Activated CD8-positive, alpha-beta memory T cell treated with anti-CD3 and anti-CD28 coated beads for 1 hour (primary cell): ENCODE measurements at places on chromosomes 7 and 10.

GRCh38 chr7:99191869-99192596, 15.9 kb downstream of the KPNA7 start:
- DNase-seq: no peak

GRCh38 chr10:1141701-1142100, 85.5 kb downstream of the WDR37 start:
- no peak for DNase-seq

DNA sequence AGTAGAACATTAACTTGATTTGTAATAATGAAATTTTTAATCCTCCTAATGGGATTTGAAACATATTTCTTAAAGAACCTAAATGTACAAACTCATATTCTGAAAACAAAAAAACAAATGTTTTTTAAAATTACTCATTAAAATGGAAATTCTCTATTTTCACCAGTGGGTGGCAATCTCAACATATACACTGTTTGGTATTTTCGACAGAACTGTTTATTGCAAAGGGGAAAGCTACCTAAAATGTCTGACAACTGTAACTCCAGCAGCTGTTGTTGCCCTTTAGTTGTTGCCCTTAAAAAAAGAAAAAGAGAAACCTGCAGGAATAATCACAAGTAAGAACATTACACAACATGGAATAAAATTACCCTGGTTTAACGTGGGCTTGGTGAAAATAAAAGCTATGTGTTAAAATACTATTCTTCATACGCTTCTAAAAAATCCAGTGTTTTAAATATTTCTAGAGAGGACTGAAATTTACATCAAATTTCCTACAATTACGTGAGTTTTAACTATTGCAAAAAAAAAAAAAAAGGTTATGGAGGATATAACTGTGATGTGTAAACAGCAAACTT, 54.5 kb downstream of the COL1A2 start:
- no peak for DNase-seq

GRCh38 chr7:131109011-131109758, 218.5 kb upstream of the MKLN1 start:
- DNase-seq: no peak

GRCh38 chr7:151712810-151713125, 164.1 kb downstream of the PRKAG2 start:
- DNase-seq: no peak

DNA sequence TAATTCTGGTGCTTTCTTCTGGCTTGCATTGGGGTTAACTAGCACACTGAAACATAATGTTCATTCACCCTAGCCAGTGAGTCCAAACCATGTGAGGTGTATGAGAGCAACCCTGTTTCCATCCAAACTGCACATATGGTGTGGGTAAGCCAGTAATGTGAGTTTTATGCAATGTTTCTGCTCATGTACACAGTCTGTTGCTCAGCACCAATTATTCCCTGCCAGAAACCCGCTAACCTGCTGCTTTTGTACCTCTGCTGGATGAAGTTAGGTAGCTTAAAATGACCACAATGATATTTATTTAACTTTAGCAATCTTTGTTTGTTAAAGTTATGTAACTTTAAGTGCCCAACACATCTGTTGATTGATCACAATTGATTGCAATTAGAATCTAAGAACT, 93.7 kb upstream of the RPA3 start:
- DNase-seq: no peak

GRCh38 chr7:1058821-1059199, 14.5 kb downstream of the GPR146 start:
- no peak for DNase-seq

DNA sequence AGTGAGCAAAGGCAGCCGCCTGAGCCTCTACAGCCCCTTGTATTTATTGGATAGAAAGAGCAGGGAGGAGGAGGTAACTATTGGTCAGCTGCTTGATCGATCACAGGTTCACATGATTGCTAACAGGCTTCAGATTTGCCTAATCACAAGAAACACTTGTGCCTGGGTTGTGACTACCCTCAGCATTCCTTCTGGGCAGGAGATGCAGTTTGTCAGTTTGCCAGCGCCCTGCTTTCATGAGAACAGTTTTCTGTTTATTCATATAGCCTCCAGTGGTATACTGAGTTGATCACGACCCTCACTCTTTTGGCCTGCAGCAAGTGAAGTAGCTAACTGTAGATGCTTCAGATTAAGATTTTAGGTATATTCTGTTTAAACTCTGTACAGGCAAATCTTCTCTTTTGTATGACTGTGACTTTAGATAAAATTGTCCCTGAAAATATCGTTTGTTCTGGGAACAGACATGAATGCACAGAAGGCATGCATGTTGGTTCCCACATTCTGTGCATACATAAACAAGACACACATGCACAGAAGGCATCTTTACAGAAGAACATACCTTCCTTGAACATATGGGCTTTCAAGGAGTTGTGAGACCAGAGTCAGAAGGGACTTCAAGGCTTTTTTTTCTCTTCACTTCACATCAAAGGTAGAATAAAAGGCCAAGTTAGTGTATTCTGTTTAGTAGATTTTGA, 422.4 kb upstream of the STEAP1 start:
- no peak for DNase-seq

- DNase-seq: no peak
Measured at GRCh38 chr7:159067576-159068487, 76.8 kb downstream of the VIPR2 start.

GRCh38 chr10:125097409-125098070, 62.8 kb downstream of the CTBP2 start:
- DNase-seq: no peak

DNA sequence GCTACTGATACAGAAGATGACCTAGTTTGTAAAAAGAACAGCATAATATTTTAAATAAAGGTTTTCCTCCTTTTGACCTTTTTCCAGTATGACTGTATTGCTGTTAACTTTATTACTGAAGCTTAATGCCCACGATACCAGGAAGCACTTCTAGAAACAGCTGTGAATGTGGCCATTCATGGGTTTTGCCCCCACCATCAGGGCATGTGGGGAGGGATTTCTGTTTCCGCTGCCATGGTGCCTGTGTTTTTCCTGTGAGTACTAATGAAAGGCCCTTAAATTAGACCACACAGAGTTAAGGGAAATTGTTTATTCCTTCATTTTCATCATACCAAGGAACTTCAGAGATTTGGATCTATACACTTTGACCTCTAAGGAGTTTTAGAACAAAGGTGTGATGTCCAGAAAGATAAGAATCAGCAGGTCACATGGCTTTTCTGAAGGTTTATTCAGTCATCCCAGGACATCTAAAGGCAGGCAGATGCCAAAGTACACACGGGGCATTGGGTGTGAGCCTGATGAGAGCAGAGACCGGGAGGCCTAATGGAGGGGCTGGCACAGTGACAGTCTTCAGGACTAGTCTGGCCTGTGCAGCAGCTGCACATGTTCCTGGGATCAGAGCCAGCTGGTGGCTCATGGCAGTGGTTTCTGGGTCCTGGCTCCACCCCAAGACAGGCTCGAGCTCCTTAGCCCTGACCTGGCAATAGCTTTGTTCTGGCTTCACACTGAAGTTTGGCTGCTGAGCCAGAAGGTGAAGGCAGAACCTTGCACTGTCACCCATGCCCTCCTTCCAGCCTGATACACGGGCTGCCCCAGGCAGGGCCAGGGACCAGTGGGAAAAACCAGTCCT, 190.9 kb downstream of the REEP3 start:
- no peak for DNase-seq

DNA sequence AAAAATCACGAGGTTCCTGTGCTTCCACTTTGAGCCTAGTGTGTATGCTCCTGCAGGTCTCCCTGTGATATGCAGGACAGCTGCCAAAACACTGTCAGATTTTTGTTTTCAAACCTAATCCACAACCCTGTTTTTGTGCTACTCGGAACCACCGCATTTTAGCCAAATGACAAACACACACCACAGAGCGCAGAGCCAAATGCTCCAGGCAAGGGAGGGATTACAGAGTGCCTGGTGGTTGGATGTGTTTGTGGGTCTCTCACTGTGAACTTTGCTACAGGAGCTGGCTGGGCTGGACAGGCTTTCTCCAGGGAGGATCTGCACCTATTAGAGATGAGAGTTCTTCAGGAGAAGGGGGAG, 5.7 kb upstream of the RBM28 start:
- no peak for DNase-seq

- DNase-seq: peak; percentile 63
Measured at GRCh38 chr7:151448261-151449252, 8.6 kb upstream of the CRYGN start.

DNA sequence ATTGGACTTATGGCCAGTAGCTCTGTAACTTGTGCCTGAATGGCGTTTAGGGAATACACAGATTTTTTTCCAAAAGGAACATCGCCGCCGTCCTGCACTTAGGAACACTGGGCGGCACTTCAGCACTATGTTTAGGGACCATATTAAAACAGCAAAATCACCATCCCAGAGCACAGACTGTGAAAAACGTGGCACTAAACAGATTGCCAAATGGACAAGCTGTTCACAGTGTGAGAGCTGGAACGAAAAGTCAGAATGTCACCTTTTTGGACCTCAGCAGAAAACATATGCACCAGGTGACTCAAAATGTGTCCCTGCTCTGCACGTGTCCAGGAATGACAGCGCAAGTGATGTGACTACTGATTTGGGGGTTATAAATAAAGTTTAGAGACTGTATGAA, 87.9 kb downstream of the ODAD2 start:
- DNase-seq: no peak

DNA sequence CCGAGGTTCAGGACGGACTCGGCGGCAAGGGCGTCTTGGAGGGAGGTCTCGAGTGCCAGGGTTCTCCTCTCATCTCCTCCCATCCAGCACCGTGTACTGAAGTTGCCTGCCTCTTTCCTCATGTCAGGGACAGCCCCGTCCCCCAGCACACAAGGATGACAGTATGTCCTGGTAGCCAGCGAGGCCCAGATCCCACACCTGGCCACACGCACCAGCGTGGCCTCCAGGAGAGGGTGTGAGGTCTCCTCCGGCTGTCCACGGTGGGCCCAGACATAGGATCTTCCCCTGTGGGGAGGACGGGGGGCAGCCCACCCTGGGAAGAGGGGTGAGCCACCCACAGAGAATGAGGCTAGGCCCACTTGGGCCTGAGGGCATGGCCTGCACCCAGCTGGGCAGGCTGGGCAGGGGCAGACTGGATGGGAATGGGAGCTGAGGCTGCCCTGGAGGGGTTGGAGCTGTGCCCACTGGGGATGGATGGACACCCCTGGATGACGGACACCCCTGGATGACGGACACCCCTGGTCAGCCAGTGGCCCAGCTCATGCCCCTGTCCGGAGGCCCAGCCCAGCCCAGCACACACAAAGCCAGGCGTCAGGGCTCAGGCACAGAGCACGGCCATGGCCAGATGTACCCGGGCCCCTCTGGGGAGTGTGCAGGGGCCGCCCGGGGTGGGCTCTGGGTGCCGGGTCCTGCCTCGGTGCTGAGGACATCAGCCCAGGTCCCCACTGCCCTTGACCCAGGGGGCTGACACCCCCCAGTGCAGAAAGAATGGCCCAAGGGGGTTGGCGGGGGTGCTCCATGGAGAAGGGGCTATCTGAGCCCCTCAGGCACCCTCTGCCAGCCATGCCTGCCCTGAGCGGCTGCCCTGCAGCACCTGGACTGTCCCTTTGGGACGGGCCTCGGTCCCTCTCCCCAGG, 30.9 kb upstream of the CFAP46 start:
- DNase-seq: no peak

DNA sequence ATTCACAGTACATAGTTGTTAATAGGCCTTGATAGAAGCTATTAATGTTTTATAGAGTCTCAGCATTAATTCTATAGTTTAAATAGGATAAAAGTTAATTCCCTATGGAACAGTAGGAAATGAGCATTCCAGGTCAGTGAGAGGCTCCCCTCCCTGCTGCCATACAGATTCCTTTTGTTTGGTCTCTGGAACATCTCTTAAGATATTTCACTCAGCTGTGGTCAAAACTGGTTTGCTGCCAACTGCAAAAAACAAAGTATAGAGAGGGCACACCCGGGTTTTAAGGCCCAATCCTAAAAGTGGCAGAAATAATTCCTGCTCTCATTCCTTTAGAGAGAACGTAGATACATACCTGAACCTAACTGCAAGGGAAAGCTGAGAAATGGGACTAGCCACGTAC, 51.3 kb downstream of the MDFIC start:
- no peak for DNase-seq
